Neural crest cell (in vitro differentiated cells): ENCODE measurements at places on chromosomes 11 and 22.

DNA sequence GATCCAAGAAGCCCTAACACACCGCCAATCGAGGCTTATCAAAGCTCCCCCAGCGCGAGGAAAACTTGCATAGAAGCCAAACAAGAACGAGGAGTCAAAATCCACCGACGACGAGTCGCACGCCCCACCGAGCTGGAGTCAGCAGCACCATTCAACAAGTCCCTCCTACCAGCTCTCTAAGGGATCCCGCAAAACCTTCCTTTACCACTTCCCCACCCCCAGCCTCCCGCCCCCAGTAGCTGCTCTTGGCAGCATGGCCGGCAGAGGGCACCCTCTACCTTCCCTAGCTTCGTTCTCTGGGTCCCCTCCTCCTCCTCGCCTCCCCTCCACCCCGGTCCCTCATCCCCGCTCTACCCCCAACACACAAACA lies 1.4 kb downstream of the BDNF start:
- peak; percentile 87 for DNase-seq

GRCh38 chr22:35070451-35071093 lies 4.6 kb downstream of the ISX start:
- no peak for DNase-seq

GRCh38 chr11:6894097-6894496 lies 1.8 kb upstream of the OR2D2 start:
- DNase-seq = no peak

DNA sequence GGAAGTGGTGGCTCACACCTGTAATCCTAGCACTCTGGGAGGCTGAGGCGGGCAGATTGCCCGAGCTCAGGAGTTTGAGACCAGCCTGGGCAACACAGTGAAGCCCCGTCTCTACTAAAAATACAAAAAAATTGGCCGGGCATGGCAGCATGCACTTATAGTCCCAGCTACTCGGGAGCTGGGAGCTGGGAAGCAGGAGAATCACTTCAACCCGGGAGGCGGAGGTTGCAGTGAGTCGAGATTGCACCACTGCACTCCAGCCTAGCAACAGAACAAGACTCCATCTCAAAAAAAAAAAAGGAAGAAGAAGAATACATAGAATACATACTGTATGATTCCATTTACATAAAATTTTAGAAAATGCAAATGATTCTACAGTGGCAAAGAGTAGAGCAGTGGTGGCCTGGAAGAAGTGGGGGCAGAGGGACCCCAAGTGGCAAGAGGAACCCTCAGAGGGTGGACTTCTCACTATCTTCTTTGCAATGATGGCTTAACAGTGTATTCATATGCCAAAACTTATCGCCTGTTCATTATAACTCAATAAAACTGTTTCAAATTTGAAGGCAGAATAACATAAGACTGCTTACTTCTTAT lies 22.0 kb downstream of the PACSIN2 start:
- DNase-seq = no peak

DNA sequence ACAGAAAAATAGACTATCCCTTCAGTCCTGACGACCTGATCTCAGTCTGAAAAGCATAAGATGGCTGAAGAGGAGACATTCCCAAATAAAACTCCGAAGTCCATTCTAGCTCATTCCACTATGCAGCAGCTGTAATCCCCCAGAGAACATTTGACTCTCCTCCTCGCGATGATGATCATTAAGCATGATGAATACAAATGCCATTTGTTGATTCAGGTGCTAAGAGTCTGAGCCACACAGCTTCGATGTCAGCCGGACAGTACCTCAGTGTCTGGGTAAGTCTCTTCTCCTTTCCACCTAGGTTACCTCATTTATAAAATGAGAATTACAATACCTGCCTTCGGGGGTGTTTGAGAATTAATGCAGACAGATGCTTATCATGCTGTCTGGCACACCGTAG lies 94.8 kb downstream of the TENM4 start:
- no peak for DNase-seq

- DNase-seq = no peak
These were observed 136.5 kb downstream of the WNT7B start for GRCh38 chr22:45840483-45840882.

DNA sequence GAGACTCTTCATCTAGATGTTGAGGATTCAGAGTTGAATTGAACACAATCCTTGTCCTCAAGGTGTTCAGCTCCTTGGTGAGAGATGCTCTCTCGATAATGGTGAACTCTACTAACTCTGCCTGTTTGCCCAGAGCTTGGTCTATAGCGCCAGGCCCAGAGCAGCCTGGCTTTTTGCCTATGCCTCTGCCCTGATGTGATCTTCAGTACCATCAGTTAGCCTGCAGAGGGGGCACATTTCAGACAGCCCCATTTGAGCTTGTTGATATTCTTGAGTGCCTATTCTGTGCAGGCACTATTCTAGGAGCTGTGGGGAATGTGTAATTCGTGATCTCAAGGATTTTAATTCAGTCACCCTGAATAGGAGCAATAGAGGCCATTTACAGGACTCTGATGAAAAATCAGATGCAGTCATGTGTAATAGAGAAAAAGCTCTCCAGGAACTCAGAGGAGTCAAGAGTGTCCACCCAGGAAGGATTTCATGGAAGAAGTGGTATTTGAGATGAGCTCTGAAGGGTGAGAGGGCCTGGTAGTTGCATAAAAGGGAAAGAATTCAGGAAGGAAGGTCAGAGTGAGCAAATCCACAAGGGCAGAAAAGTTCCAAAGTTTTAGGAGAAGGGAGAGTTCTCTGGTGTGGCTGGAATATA lies 19.3 kb downstream of the GTPBP1 start:
- DNase-seq = no peak

GRCh38 chr22:44305888-44306287 lies 6.9 kb downstream of the SHISAL1 start:
- DNase-seq = no peak

DNA sequence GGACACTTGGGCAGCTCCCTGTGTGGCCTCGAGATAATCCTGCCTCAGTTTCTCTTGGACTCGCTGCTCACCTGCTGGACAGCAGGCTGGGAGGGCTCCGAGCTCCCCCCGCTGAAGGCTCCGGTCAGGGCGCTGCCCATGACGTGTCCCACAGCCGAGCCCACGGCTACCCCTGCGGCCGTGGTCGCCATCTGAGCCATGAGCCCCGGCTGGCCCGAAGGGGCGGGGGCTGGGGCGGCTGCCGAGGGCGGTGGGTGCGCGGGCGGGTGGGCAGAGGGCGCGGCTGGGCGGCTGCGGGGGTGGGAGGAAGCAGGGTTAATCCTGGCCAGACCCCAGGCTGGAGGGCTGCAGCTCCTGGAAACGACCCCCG lies 484 bp downstream of the CHCHD10 start:
- DNase-seq = no peak

- no peak for DNase-seq
These were observed 8.5 kb downstream of the ST14 start for GRCh38 chr11:130168105-130168504.

GRCh38 chr11:100438376-100438775 lies 248.7 kb upstream of the ARHGAP42 start:
- no peak for DNase-seq

DNA sequence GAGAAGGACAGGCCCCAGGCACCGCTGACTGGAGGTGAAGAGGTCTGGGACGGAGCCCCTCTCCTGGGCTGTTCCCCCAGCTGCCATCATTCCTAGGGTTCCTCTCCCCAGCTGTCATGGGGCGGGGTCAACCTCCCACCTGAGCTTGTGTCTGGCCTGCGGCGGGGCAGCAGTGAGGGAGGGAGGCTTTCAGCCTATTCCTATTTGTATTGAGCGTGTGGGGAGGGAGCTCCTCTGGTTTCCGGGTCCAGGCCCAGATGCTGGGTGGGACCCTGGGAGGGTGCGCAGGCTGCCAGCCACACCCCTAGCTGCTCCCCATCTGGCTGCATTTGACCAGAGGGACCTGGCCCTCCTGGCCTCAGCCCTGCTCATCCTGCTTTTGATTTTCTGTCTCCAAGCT lies 13.7 kb downstream of the TSPAN4 start:
- DNase-seq = no peak

DNA sequence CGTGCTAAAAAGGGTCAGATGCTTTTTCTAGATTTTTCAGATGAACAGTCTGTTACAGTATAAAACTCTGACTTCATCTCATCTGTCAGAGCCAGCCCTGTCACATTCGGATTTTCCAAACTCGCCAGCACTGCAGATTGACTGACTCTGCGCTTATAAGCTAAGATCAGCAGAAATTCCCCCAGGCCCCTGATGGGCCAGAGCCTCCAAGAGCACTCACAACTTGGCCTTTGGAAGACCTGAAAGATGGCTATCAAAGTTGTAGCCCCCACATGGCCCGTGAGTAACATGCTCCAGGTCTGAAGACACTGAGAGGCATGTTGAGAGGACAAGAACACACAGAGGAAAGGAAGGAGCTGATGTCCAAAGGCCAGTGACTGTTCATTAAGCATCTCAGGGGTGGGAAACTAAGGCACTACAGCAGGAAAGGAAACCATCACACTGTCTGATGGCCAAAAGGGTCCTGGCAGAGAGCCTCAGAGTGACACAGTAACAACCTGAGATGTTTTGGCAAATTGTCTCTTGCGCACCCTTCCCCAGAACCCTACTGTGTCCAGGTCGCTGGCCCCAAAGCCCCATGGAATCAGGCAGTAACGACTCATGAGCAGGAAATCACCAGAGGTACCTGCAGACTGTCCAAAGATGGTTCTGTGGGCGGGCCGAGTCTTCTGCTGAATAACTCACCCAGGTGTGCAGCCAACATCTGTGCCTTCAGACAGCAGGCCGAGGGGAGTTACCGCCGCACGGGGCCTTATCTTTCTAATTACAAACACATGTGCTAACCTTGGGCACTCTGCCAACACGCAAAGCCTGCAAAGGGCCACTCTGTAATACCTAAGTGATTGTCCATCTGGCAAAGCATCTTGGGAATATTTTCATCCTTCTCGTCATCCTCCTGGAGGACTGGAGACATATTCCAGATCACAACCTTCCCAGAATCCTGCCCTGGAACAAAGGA lies 23.6 kb downstream of the HIRA start:
- DNase-seq = no peak

DNA sequence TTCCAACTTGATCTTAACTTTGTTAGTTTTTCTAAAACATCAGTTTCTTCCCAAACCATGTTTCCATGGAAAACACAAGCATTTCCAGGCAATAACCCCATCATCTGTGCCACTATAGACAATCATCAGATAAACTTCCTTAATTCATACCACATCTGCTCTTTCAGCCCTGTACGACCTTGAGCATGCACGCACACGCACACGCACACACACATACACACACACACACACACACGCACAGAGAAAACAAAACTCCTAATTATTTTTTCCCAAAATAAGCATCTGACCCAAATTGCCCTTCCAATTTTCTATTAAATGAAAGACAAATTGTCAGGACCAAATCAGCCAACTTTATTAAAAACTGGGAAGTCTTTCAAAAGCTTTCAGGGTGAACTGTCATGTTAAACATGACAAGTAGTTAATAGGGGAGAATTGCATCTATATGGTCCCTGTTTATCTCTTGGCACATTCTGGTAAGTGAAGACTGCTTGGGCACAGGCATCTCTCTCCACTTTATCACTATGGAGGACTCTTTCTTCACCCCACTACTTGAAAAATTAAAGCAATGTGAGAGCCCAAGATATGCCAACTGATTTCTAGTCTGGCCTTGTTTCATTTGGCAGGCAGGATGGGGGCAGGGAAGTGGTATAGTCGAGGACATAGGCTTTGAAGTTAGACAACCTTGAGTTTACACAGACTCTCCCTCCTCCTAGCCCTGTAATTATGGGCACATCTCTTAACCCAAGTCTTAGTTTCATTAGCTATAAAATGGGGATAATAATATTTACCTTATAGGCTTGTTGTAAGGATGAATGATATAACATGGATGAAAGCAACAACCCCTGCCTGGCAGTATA lies 15.1 kb downstream of the ADM start:
- no peak for DNase-seq

GRCh38 chr22:35479359-35479758 lies 61.3 kb upstream of the RASD2 start:
- no peak for DNase-seq

- DNase-seq = no peak
These were observed 204.8 kb downstream of the SWAP70 start for GRCh38 chr11:9868641-9869040.

DNA sequence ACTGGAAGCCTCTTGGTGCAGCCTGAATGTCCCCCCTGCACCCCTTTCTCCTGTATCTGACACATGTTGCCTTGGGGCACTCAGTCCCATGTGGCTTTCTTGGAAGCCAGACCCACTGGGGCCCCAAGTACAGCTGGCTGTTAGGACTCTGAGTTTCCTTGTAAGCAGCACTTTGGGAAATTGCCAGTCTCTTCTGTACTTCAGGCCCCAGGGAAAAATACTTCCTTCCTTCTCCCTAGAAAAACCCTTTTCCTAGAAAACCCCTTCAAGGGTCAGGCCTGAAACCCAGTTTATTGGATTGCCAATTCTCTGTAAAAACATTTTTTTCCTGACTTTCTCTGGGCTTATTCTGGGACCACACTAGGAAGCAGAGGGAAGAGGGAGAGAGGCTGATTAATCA lies 360.3 kb downstream of the TENM4 start:
- no peak for DNase-seq

- peak; percentile 20 for DNase-seq
These were observed 129.3 kb downstream of the FBXO7 start for GRCh38 chr22:32603651-32604540.

DNA sequence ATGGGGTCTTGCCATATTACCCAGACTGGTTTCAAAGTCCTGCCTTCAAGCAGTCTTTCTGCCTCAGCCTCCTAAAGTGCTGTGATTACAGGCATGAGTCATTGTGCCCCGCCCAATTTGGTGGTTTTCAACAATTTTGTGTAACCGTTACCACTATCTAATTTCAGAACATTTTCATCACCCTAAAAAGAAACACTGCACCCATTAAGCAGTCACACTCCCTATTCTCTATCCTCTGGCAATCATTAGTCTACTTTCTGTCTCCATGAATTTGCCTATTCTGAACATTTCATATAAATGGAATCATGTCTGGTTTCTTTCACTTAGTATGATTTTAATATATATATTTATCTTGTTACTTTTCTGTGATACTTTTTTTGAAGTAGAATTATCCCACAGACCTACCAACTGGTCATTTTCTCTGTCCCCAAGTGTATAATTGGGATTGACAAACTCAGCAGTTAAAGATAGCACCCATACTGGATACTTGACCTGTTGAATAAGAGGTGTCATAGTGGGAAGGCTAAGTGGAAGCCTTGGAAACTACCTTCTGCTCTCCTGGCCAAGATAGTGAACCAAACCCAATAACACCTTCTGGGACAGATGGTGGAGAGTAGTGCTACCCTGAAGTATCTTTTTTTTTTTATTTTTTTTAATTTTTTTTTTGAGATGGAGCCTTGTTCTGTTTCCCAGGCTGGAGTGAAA lies 64.8 kb downstream of the STIM1 start:
- DNase-seq = no peak
